Ascending aorta (tissue), 2 donors: ENCODE measurements at places on chromosomes 12 and 14.

DNA sequence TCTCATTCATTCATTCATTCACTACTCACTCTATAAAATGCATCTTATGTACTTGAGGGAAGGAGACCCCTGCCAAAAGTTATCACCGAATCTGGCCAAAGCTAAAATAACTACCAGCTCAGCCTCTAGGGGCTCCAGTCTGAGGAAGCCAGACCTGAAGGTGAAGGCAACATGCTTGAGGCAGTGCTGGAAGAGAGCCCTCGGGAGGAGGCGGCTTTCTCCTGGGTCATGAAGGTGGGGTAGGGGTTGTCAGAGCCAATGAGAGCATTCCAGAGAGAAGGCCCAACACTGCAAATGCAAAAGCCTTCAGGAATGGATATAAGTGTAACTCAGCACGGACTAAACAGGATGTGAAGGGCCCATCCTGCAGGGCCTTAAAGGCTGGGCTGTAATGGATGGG, 62.4 kb downstream of the GSC start:
- DNase-seq, result no peak

DNA sequence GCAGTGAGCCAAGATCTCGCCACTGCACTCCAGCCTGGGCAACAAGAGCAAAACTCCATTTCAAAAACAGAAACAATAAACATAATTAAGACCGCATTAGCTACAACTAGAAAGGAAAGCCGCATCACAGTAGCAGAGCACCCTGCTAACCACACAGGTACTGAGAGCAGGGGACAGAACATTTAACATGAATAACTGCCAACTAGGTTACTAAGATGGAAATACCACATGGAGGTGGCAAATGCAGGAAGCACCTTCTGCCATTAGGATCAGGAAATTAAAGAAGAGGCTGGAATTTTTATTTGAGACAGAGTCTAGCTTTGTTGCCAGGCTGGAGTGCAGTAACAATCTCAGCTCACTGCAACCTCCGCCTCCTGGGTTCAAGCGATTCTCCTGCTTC, 41.9 kb downstream of the CDC42BPB start:
- no peak for DNase-seq

DNA sequence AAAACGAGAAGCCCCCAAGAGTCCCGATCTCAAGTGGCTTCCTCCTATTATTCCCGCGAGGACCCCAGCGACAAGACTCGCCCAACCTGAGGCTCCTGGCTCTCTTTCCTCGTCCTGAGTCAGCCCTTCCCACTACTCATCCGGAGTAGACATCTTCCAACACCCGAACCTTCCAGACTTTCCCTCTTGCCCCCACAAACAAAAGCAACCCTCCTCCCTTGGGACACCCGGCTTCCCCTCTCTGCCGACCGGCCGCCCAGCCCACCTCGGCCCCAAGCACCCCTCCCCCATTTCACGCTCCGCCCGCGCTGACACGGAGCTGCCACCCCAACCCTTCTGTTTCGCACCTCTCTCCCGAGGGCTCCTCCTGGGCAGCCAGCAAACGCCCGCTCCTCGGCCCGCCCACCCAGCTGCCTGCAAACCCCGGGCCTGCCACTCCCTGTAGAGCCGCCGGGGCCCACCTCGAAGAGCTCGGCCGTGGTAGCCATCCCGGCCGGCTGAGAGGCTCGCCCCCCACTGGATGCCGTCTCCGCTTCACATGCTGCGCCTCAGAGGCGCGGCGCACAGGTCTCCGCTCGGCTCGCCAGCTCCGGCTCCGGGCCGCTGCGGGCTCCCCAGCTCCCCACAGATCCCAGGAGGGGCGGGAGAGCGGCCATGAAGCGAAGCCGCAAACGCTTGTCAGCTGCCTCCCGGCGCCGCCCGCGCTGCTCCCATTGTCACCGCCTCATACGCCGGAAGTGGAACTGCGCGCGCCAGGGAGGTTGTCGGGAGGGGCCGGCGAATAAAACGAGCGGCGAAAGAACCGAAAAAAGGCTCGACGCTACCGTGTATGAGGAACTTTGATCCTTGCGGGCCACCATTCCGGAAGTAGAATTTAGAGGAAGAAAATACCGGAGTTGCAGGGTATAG, at the start of the genes AP5M1 and EXOC5:
TSS of gene AP5M1 (plus strand) at position 811 of the 909 bp plus-strand sequence. CDS start 344 bp downstream, outside the sequence.
TSS of gene EXOC5 (minus strand) at position 745 of the 909 bp plus-strand sequence. CDS start at position 488, 257 bp downstream.
- DNase-seq, result peak; percentile 58

- DNase-seq, result no peak
Measured at GRCh38 chr12:44993161-44993560, 57.7 kb downstream of the DBX2 start.

DNA sequence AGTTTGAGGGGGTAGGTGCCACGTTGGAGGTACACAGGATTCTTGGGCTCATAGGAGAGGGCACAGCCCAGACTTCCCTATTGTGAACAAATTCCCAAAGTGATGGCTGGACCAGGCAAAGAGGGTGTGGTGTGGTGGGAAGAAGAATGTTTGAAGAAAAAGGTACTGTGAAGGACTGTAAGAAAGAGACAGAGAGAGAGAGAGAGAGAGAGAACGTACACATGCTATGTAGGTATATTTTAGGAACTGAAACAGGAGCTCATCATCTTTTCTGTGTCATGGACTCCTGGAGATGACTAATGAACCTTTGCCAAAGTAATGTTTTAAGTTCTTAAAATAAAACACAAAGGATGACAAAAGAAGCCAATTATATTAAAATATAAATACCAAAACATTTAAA, 24.5 kb downstream of the SLC17A8 start:
- DNase-seq, result no peak

- no peak for DNase-seq
Measured at GRCh38 chr14:91300283-91300895, 55.9 kb upstream of the GPR68 start.

DNA sequence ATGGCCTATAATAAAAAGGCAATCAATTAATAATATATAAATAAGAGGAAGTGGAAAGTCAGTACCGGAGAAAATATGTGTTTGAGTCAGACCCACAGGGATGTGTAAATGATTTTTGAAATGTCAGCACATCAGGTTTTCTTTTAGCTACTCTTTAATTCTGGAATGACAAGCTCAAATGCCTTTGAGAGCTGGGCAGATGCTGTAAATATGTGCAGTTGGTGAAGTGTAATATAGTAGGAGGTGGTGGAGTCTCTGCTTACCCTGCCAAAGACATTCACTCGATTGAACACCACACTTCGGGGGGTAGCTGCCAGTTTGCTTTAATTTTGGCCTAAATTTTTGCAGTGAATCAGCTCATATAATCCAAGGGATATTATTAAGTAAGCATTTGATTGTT, 93.0 kb downstream of the PLEKHA5 start:
- no peak for DNase-seq

GRCh38 chr12:58459191-58459590, 461.1 kb downstream of the LRIG3 start:
- DNase-seq, result no peak
